ENCODE measurements at places on chromosomes 1 and 21. TPM values are rescaled to one million over a fixed set of nuclear protein-coding genes. Genes with fewer than 3 reads are reported as not detected.

Gene CREB3L4
- 9.4 TPM for total RNA-seq

Gene WNT3A
- total RNA-seq = not detected

Gene POU3F1
- 6.2 TPM for total RNA-seq

Gene EPHB2
- total RNA-seq = 0.13 TPM

Gene COPA
- total RNA-seq = 174 TPM

Gene LAD1
- total RNA-seq = 0.10 TPM

Gene SAMD11
- not detected for total RNA-seq

Gene SPRR1A
- total RNA-seq = not detected

Gene OR2T27
- total RNA-seq = not detected

Gene URB2
- 21.8 TPM for total RNA-seq

Gene NTRK1
- 0.11 TPM for total RNA-seq

Gene KIAA0319L
- total RNA-seq = 59.1 TPM

Measured in activated B cell treated with CpG ODN at 0.5 μM for 24 hours (primary cell).